ENCODE measurements at places on chromosomes 2 and 18.
A peak's percentile ranks its signal among the peaks of the same experiment; 100 is the strongest.

DNA sequence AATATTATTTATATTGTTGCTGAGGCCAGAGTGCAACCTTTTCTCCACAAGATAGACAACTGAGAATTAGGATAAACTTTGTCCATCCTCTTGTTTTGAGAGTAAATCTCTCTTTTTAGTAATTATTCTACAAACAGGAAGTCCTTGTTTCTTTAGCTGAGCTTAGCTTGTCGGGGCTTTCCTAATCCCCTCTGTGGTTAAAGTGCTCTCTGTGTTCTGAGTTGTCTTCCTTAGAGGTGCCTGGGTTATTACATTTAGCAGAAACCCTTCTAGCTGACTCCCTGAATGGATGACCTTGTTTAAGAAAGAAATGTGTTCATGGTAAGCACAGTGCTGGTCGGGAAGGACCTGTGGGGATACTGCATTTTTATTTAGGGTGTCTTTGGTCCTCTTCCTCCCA, 12.7 kb downstream of the USP39 start:
- DNase-seq, result no peak

DNA sequence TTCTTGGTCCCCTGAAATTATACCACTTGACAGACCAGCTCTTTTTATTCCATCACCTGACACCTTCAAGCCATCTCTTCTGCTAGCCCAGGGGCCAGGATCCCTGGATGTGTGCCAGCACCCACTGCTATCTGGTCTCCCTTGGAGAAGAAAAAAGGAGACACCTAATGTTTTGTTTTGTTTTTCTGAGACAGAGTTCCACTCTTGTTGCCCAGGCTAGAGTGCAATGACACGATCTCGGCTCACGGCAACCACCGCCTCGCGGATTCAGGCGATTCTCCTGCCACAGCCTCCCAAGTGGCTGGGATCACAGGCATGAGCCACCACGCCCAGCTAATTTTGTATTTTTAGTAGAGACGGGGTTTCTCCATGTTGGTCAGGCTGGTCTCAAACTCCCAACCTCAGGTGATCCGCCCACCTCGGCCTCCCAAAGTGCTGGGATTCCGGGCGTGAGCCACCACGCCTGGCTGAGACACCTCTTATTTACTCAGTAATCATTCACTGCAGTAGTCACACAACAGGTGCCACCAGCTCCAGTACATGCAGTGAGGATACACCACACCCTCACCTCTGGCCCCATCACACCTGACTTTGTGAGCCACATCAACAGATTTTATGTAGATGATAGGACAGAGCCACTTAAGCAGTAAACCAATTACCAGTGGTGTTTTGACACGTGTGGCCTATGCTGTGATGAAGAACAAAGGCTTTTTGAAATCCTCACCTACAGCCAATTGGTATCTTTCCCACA, 42.8 kb upstream of the PCBP1 start:
- no peak for DNase-seq

GRCh38 chr2:151251012-151251411, 10.7 kb downstream of the RBM43 start:
- no peak for DNase-seq

- DNase-seq, result no peak
Measured at GRCh38 chr2:64605026-64605471, 48.7 kb downstream of the SERTAD2 start.

DNA sequence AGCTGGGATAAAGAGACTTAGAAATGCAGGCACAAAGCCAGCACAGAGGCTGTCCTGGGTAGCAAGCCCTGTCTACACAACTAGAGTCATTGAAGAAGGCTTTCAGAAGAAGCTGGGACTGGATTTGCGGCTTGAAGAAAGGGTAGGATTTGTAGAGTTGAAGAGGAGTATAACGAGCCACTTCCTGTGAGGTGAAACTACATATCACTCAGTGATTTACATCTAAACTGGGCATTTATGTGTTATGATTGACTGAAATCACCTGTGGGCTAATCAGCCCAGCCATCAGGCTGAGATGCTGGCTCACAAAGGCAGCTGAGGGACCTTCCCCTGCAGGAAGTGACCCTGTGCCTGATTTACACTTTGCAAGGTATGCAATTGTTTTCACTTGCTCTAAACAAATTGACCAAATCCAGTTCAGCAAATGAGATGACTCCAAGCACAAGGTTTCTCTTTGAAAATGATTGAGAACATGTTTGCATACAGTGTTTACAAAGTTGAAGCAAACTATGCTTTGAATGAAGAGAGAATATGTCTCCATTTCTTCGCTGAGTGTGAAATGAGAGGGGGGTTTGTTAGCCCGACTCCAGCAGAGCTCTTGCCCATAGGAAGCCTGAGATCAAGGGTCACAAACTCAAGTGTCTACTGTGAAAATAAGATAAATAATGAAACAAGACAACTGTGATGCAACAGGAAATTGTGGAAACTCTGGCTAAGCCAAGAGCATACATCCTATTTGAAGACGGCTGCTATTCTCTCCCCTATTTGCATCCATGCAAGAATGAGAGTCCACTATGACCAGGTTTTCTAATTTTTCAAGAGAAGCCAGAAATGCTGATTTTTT, 69.3 kb upstream of the HK2 start:
- DNase-seq, result peak; percentile 71

GRCh38 chr18:48776156-48776555, 174.6 kb downstream of the SMAD7 start:
- DNase-seq, result no peak

DNA sequence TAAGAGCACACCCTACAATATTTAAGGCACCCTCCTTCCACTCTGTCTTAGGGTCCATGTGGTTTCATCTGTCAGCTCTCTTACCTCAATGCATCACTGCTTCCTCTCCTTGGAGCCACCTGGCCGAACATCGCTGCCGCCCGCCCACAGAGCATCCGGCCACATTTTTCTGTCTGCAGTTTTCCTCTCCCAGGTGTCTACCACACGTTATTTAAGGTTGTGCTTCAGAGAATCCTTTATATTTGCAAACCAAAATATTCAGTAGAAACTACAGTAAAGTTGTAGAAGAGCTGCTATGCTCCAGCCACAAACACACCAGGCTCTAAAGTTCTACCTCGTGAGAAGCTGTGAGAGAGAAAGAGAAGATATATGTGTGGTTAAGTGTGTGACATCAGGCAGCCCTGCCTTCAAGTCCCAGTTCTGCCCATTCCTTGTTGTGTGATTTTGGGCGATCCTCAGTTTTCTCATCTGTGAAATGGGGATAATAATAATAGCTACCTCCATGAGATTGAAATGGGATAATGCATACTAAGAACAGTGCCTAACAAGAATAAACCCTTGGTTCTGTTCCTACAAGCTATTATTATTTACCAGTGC, 4.9 kb upstream of the STK17B start:
- no peak for DNase-seq

Data from DMS153 (cell line).